ENCODE measurements at places on chromosomes 13 and 19. TPM values are rescaled to one million over a fixed set of nuclear protein-coding genes. Genes with fewer than 3 reads are reported as not detected.

Gene SNRPD2
- 738 TPM for total RNA-seq

Gene VSTM2B
- not detected for total RNA-seq

DNA sequence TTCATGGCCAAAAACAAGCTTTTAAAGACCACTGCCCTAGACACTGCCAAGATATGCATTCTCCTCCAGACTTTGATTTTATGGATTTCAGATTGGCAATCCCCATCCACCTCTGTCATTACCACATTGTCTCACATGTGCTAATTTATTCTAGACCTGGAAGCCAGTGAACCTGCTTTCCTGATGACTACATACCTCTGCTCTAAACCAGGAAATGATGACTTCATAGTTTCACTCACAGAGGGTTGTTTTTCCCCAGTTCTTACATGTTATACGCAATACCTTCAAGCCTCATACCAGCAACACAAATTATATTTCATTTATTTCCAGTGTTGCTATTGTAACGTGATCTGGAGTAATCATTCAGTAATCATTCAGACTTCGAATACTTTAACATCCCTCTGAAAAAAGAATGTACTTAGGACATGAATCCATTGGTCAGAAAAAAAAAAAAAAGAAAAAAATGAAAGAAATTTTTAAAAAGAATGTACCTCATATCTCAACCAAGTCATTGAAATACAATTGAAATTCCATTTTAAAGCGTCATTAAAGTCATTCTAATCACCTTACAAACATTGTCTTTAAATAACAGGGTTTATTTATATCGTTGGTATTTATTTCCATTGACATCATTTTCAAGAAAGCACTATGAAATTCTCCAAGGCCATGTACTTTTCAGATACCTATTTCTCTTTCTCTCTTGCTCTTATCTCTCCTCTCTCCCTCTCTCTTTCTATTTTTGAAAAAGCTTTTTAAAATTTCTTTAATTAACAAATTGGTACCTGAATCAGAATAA, 33.4 kb upstream of the KLF5 start:
- H3K27ac ChIP-seq: no peak overlapping the region
- no peak overlapping the region for H3K4me3 ChIP-seq
- peaks cover 1% of the 10 kb centered on the region for H3K4me1 ChIP-seq
- H3K36me3 ChIP-seq: no peaks in the 10 kb centered on the region
- H3K27me3 ChIP-seq: no peaks in the 10 kb centered on the region

Gene MBD3L3
- total RNA-seq: not detected

Gene SPACA7
- total RNA-seq: not detected

GRCh38 chr13:32443111-32443510, 15.2 kb upstream of the N4BP2L1 start:
- H3K27me3 ChIP-seq: no peaks in the 10 kb centered on the region
- H3K4me1 ChIP-seq: peaks cover 14% of the 10 kb centered on the region
- no peak overlapping the region for H3K27ac ChIP-seq

DNA sequence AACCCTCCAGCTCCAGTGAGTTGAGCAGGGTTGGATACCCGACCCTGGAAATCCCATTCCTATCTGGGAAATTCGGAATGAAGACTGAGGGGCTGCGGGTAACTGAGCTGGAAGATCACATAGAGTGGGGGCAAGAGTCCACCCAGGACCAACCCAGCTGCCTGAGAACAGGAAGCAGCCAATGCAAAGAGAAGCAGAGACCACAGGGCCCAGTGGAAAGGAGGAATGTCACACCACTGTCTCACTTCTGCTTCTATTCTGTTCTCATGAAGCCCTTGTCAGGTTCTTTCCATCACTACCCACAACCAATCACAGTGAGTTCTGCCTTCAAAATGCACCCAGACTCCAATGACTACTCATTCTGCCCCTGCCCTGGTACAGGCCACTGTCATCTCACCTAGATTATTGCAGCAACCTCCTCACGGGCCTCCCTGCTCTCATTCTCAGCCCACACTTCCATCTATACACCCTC, 15.3 kb downstream of the DYRK1B start:
- no peaks in the 10 kb centered on the region for H3K27me3 ChIP-seq
- no peaks in the 10 kb centered on the region for H3K4me1 ChIP-seq
- H3K27ac ChIP-seq: no peak overlapping the region
- DNase-seq: no peak
- H3K4me3 ChIP-seq: no peak overlapping the region

DNA sequence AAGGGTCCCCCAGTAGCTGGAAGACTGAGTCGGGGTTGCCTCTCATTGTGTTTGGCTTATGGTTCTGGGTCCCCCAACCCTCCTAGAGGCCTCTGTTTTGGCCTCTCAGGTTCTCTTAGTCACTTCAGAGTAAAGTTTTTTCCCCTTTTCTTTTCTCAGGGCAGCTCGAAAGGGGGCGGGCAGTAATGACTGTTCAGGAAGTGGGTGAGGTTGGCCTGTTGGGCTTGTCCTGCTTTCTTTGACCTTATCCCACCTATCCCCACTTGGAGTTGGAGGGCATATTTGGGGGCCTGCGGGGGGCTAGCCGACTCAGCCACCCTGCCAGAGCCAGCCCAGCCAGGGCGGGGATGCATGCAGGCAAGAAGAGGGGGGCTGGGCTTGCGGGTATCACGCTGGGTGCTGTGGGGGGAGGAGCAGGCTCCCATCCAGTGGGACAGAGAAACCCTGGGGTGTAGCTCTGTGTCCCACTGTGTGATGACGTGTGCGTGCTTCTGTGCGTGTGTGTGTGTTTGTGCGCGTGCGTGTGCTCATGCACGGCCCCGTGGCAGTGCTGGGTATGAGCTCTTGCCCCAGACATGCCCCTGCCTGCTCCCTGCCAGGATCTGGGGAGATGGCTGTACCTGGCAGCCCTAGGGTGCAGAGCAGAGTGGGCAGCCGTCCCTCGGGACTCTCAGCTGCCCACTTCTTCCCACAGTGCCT, 1.4 kb downstream of the CIC start:
- H3K27me3 ChIP-seq: no peaks in the 10 kb centered on the region
- H3K36me3 ChIP-seq: peaks cover 34% of the 10 kb centered on the region
- peak; percentile 62 for DNase-seq

Gene SULT2A1
- not detected for total RNA-seq

DNA sequence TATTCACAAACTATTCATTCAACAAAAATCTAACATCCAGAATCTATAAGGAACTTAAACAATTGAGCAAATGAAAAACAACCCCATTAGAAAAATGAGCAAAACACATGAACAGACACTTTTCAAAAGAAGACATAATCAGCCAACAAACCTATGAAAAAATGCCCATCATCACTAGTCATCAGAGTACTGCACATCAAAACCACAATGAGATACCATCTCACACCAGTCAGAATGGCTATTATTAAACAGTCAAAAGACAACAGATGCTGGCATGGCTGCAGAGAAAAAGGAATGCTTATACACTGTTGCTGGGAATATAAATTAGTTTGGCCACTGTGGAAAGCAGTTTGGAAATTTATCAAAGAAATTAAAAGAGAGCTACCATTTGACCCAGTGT, 487.6 kb downstream of the GPC6 start:
- H3K27me3 ChIP-seq: no peaks in the 10 kb centered on the region
- no peaks in the 10 kb centered on the region for H3K36me3 ChIP-seq
- H3K27ac ChIP-seq: no peak overlapping the region
- no peaks in the 10 kb centered on the region for H3K4me1 ChIP-seq

- H3K36me3 ChIP-seq: no peaks in the 10 kb centered on the region
- H3K4me1 ChIP-seq: no peaks in the 10 kb centered on the region
- H3K4me3 ChIP-seq: no peak overlapping the region
- H3K27ac ChIP-seq: no peak overlapping the region
Measured at GRCh38 chr19:29268721-29269393, 55.9 kb upstream of the UQCRFS1 start.

GRCh38 chr19:18660051-18660910, 23.2 kb upstream of the CRTC1 start:
- H3K27ac ChIP-seq: no peak overlapping the region
- H3K4me1 ChIP-seq: peaks cover 2% of the 10 kb centered on the region
- H3K27me3 ChIP-seq: no peaks in the 10 kb centered on the region
- H3K4me3 ChIP-seq: no peak overlapping the region
- DNase-seq: no peak
- H3K36me3 ChIP-seq: no peaks in the 10 kb centered on the region

GRCh38 chr19:15104003-15104402, 3.2 kb upstream of the SYDE1 start:
- H3K27ac ChIP-seq: no peak overlapping the region
- DNase-seq: no peak
- peaks cover 7% of the 10 kb centered on the region for H3K4me1 ChIP-seq

GRCh38 chr13:21638319-21639282, 32.3 kb upstream of the FGF9 start:
- no peaks in the 10 kb centered on the region for H3K4me1 ChIP-seq
- H3K27ac ChIP-seq: no peak overlapping the region
- DNase-seq: no peak
- H3K27me3 ChIP-seq: peaks cover 7% of the 10 kb centered on the region
- no peak overlapping the region for H3K4me3 ChIP-seq
- H3K36me3 ChIP-seq: no peaks in the 10 kb centered on the region

Gene ZNF136
- 7.7 TPM for total RNA-seq

DNA sequence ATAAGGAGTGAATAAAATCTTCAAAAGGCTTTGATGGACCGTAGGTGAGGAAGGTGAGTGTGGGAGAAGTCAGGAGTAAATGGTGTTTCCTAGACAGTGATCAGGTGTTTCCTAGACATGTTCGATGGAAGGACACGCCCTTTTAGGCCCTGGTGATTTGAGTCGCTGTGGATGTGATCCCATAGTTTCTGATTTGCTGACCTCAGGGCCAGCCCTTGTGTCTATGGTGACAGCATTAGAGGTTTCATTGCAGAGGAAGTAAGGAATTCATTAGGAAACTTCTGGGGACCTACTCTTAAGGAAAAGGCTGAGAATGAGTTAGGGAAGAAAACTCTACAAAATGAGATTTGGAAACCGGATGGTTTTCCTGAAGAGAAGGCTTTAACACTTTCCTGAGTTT, 31.5 kb upstream of the RNF113B start:
- H3K27ac ChIP-seq: no peak overlapping the region
- H3K36me3 ChIP-seq: no peaks in the 10 kb centered on the region
- H3K4me1 ChIP-seq: no peaks in the 10 kb centered on the region

- H3K4me3 ChIP-seq: no peak overlapping the region
- peak; percentile 16 for DNase-seq
- no peaks in the 10 kb centered on the region for H3K27me3 ChIP-seq
- H3K27ac ChIP-seq: no peak overlapping the region
Measured at GRCh38 chr13:22278336-22278929, 607.6 kb downstream of the FGF9 start.

Gene IGSF23
- not detected for total RNA-seq

DNA sequence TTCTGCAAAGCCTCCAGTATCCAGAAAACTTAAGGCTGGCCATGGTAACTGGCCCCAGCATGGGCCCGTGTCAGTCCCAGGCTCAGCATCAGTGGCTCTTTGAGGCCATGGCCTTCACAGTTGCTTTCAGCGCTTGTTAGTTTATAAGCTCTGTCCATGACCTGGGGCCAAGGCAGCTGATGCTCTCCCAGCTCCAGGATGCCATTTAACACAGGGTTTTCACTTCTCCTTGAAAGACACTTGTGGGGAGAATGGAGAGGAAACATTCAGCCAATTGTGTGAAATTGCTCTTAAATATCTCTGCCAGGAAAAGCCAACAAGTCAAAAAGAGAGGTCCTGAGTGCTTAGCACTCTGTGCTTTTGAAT, 321.3 kb downstream of the FOXO1 start:
- no peaks in the 10 kb centered on the region for H3K36me3 ChIP-seq
- no peaks in the 10 kb centered on the region for H3K4me1 ChIP-seq
- H3K27ac ChIP-seq: no peak overlapping the region
- peaks cover 2% of the 10 kb centered on the region for H3K27me3 ChIP-seq
- no peak overlapping the region for H3K4me3 ChIP-seq

GRCh38 chr13:71935166-71935840, 68.3 kb upstream of the DACH1 start:
- H3K4me3 ChIP-seq: no peak overlapping the region
- no peaks in the 10 kb centered on the region for H3K4me1 ChIP-seq
- H3K27me3 ChIP-seq: no peaks in the 10 kb centered on the region
- H3K36me3 ChIP-seq: no peaks in the 10 kb centered on the region
- no peak overlapping the region for H3K27ac ChIP-seq

GRCh38 chr19:47243776-47244547, 12.4 kb upstream of the CCDC9 start:
- peaks cover 3% of the 10 kb centered on the region for H3K27me3 ChIP-seq
- H3K4me3 ChIP-seq: peak overlapping the region; percentile 84
- peaks cover 16% of the 10 kb centered on the region for H3K4me1 ChIP-seq
- H3K27ac ChIP-seq: peak overlapping the region; percentile 89
- H3K36me3 ChIP-seq: no peaks in the 10 kb centered on the region

Gene GPR4
- total RNA-seq: not detected

GRCh38 chr13:34942732-34943435, 814 bp downstream of the NBEA start:
- peak; percentile 8 for DNase-seq
- H3K4me1 ChIP-seq: peaks cover 16% of the 10 kb centered on the region
- H3K36me3 ChIP-seq: no peaks in the 10 kb centered on the region

Gene BCL2L12
- total RNA-seq: 66.2 TPM

Gene CD22
- total RNA-seq: 4.0 TPM

GRCh38 chr19:41575998-41576397, at the start of gene CEACAM21:
Gene CEACAM21 (plus strand): TSS chr19:41576166. CDS start chr19:41576275, 109 bp downstream.
- H3K27ac ChIP-seq: peak within 1 kb of the TSS; percentile 85
- H3K36me3 ChIP-seq: peaks cover 37% of the 10 kb centered on the region
- peak within 1 kb of the TSS; percentile 80 for H3K4me3 ChIP-seq
- H3K4me1 ChIP-seq: peaks cover 19% of the 10 kb centered on the region
- DNase-seq: peak; percentile 53

Data from activated T-helper 2 cell treated with anti-CD3 and anti-CD28 coated beads, Interferon-gamma antibody, Interleukin-2, Interleukin-4, amounts not matched to agents 10 μg/mL and 5 μg/mL and 100 μg/mL, durations not matched to agents 14 hours and 24 hours and 36 hours (primary cell).